ENCODE measurements at places on chromosomes 5 and 9.

DNA sequence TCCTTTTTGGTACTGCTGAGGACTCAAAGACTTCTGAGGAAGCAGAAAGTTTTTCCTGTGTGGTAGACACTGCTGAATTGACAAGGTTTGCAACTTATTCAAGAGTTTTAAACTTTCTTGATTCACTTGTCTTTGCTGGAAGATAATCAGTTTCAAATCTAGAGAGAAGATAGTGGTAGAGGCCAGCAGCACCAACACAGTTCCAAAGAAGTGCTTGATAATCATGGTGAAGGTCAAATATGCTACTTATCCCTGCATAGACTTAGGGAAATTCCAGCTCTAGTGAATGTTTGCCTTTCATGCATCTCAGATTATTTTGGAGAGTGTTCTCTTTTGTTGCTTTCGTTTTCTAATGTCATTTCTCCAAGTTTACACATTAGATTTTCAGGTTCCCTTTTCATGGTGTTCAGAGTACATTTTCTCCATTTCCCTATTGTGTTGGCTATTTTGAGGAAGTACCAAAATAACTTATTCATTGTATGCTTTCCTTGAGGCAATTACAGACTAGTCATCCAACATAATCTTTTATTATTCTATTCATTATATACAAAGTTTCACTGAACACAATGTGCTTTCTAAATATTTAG, 550 bp downstream of the IFNE start:
- DNase-seq, result no peak

GRCh38 chr5:19615661-19616060, 372.3 kb downstream of the CDH18 start:
- DNase-seq, result no peak

DNA sequence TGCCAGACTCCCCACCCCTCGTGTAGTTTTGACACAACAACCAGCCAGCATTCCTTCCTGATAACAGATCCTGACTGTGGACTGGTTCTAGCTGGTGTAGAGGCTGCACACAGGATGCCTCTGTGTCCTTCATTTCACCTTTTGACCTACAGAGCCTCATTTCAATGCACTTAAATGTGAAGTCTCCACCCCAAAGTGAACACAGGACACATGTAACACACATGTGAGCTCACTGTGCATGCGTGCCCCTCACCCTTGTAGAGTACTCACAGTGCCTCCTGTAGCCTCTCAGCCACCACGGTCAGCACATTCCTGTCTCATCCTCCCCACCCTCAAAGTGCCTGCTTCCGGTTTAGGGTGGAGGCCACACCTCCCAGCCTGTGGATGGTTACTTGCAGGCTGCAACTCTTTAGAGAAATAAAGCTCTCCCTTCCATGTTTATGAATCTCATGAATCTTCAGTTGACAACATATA, 11.6 kb upstream of the NKD2 start:
- DNase-seq, result no peak

GRCh38 chr5:142128675-142129208, 20.2 kb downstream of the NDFIP1 start:
- DNase-seq, result no peak

DNA sequence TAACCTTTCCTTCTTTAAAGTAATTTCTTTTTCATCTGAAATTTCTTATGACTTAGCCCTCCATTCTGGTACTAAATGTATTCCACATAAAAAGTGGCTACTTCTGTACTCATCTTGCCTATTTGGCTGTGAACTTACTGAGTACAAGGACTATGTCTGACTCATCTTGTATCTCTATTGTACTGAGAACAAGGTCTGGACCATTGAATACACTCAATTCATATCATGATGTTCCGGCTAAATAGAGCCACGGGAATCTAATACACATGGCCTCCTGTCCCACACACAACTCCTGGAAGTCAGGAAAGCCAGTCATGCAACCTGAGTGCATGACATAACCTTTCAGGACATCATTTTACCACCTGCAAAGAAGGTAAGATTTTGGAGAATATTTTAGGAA, 203.9 kb downstream of the PLK2 start:
- no peak for DNase-seq

GRCh38 chr5:147483188-147483790, 26.6 kb downstream of the DPYSL3 start:
- DNase-seq, result no peak

GRCh38 chr9:137045294-137046087, 486 bp downstream of the NPDC1 start:
- no peak for DNase-seq

GRCh38 chr5:22910523-22910922, 57.4 kb upstream of the CDH12 start:
- DNase-seq, result no peak

- DNase-seq, result no peak
These were observed 6.9 kb downstream of the RAB14 start for GRCh38 chr9:121194730-121195129.

- DNase-seq, result no peak
These were observed 448.5 kb upstream of the GRAMD2B start for GRCh38 chr5:125974679-125975078.

DNA sequence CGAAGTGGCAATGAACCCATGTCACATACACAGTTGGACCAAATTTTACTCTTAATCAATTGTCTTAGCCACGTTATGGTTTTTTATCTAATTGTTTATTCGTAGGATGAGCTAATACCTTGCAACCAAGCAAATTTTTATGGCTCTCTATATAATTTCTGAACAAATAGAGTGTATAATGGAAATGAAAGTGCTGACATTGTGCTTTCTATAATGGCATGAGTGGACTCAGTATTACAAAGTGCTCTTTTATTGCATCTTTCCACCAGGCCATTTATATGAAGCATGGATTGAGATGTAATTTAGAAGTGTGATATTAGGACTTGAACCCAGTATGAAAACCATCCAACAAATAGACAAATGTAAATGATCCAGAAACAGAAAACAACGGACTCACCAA, 1096.0 kb downstream of the DTWD2 start:
- DNase-seq, result no peak

DNA sequence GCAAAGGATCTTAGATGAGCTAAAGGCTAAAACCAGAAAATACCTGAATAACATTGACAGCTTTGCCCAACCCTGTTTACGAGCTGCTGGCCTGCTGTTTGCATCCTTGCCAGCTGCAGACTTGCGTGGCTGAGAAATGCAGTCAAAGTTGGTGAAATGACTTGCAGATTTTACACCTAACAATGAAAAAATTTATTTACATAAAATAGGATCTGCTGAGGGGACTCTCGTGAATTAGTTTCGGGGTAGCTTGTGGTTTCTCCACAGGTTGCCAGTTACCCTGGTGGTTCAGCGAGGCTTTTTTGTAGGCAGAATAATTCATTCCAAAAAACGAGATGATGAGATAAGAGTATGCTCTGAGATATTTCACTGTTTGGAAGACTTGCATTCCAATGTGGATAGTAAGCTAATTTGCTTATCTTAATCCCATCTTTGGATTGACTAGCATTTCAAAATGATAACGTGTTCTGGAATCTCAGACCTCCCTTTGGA, 65.7 kb upstream of the FANCC start:
- DNase-seq, result no peak

DNA sequence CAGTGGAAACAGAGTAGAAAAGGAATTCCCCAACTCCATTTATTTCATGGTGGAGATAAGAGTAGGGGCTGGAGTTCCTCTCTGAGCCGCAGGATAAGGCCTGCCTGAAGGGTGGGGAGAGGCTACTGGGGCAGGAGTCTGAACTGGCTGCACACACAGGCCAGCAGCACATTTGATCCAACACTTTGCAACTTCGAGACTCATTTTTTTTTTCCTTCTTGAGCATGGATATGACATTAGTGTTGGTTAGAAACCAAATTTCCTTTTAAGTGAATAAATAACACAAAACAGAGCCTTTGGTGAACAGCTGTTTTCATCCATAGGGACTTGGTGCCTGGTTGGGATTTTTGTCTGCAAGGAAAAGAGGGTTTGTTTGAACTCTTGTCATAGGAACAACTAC, 76.6 kb downstream of the RALGPS1 start:
- DNase-seq, result no peak

GRCh38 chr5:103724271-103724670, 161.7 kb upstream of the NUDT12 start:
- DNase-seq, result no peak

DNA sequence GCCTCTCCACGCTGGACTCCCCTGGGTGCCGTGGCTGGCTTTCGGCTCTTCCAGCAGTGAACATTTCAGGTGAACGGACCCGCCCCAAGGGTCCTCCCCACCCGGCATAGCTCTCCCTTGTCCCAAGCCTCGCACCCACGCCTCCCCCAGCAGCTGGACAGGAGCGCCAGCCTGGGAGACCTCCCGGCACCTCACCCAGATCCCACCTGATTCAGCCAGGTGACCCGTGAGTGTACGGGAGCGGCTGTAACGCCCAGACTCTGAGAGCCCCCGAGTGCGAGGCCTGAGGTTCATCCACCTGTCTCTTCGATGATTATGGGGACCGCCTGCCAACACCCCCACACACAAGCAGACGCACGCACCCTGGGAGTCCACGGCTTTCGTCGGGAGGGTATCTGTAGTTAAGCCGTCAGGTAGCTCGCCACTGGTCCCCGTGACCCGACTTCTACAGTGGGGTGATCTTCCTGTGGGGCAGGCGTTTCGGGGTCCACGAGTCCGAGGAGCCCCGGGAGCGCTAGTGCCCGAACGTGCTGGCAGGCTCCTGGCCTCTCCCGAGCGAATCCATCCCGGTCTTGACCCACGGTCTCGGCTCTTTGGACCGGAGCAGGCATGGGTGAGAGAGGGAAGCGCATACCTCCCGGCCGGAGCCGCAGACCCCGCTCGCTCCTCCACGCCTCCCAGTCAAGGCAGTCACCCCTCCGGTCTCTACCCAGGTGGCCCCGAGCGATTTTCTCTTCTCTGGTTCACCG, 14.9 kb downstream of the TRIM7 start:
- no peak for DNase-seq

DNA sequence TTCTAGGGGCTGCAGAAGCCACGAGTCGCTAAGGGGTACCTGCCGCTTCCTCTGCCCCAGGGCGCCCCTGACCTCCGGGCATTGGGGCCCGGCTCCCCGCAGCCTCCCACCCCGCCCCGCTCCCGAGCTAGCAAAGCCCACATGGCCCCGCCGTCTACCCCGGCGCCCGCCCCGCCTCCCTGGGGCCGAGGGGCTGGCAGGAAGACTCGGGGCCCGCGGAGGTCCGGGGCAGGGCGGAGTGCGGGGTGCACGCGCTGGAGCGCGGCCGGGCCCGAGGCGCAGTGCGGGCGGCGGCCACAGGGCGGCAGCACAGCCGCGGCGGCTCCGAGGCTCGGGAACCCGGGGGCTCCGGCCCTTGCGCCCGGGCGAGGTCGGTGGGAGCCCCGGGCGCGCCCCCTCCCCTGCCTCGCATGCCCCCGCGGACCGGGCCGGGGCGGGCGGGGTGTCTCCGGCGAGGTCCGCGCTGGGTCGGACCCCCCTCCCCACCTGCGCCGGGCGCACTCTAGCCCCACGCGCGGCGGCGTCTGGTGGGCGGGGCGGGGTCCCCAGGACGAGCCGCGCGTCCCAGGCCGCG, 6.7 kb downstream of the NRARP start:
- no peak for DNase-seq

GRCh38 chr9:96020792-96021550, 145.5 kb downstream of the ERCC6L2 start:
- peak; percentile 30 for DNase-seq

DNA sequence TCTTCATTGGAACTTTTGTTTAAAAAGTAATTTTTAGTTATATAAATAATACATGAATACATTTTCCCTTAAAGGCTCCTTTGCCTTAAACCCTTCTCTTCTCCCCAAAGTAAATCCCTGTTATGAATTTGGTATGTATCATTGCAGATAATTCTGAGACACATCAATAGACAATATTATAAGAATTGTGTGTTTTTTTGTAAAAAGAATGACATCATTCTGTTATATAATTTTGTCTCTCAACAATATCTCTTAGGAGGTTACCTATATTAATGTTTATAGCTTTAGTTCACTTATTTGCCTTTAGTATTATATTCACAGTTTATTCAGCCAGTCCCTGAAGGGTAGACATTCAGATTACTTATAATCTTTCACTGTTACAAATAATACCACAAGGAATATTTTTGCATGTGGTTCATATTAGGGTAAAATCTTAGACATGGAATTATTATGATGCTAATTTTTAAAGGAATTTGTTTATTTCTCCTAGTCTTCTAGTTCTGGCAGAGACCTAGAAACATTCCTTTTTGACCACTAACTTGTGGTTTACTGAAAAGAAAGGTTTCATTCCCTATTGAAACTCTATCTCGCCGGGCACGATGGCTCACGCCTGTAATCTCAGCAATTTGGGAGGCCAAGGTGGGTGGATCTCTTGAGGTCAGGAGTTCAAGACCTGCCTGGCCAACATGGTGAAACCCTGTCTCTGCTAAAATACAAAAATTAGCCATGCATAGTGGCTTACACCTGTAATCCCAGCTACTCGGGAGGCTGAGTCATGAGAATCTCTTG, 105.6 kb downstream of the KCTD16 start:
- no peak for DNase-seq

DNA sequence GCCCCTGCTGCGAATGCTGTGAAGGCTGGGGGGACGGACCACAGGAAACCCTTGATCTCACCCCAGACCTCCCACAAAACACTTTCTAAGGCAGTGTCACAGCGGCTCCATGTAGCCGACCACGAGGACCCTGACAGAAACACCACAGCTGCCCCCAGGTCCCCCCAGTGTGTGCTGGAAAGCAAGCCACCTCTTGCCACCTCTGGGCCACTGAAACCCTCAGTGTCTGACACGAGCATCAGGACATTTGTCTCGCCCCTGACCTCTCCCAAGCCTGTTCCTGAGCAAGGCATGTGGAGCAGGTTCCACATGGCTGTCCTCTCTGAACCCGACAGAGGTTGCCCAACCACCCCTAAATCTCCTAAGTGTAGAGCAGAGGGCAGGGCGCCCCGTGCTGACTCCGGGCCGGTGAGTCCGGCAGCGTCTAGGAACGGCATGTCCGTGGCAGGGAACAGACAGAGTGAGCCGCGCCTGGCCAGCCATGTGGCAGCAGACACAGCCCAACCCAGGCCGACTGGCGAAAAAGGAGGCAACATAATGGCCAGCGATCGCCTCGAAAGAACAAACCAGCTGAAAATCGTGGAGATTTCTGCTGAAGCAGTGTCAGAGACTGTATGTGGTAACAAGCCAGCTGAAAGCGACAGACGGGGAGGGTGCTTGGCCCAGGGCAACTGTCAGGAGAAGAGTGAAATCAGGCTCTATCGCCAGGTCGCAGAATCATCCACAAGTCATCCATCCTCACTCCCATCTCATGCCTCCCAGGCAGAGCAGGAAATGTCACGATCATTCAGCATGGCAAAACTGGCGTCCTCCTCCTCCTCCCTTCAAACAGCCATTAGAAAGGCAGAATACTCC, 84.7 kb downstream of the GOLPH3 start:
- no peak for DNase-seq

DNA sequence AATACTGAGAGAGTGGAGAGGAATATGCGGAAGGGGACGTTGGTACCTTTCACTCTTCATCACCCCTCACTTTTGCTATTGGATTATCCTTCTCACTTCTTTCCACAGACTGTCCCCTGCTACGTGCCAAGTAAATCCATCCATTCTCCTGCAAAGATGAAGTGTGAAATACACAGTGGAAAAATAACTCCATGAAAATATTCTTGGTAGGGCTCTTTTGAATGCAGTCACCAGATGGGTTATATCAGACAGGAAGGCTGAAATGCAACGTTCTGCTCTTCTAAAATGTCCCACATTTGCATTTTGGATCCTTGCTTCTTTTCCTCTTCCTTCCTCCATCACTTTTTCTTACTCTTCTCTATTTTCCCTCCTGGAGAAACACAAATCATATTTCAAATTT, 510.3 kb upstream of the CLINT1 start:
- no peak for DNase-seq
